ENCODE measurements at places on chromosomes 12 and 14.

DNA sequence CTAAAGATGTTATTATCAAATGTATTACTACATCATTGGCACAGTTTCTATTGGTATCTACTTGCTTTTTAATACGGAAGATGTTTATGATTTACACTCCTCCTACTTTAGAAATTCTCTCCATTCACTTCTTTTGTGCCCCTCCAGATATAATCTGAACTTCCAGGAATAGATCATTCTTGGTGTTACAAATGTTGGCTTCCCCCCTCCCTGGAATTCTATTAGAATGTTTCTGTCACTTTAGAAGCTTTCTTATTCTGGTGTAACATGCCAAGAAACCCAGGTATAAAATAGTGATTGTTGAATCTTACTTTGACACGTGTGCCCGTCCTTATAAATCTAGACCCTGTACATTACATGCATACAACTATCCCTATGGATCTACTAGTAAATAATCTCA, 1.2 kb upstream of the WDR20 start:
- DNase-seq: peak; percentile 18

DNA sequence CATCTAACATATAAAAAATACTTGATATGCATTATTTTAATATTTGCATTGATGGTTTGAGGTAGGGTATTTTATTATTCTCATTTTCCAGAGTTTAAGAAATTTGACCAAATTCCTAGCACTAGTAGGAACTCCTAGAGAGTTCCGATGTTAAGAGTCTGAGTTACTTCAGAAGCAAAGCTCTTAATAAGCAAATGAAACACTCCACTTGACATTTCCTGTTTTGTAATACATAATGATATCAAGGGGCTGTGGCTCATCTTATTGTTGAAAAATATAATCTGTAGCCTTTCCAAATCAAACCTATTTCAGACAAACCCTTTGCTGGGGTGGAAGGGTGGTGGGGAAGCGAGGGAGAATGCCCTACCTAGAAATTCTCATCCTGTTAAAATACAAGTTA, 355.5 kb downstream of the DIO2 start:
- no peak for DNase-seq

DNA sequence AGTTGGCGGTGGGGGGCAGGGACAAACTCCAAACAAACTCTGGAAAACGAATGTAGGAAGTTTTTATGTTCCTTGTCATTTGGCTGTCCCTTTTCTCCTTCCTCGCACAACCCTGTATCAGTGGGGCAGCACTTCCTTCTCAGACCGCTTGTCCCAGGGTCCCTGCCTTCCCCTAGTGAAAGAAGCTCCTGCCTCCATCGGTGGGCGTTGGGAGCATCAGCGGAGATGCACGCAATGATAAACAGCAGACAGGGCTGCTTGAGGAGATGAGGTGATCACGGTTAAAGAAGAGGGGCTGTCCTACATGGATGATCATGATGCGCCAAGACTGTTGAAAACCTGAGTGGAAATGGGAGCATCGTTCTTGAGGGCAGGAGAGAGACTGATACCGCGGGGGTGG, 620 bp downstream of the C1S start:
- DNase-seq: no peak

DNA sequence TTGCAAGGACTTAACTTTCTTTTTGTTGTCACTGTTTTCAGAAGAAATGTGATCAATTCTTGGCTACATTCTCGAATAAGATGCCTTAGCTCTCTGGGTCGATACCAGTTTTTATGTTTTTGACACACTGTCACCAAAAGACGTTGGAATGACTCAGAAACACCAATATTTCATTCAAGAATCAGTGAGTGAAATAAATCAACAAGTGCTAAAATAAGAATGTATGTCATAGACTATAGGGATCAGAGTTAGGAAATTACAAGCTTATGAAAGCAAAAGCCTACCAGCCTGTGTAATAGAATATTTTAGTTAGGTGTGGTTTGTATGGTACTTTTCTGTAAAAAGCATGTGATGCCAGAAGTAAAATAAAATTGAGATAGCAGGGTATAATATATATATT, 17.8 kb downstream of the PPHLN1 start:
- DNase-seq: no peak

- DNase-seq: no peak
Observed at GRCh38 chr12:74889073-74889472, 320.6 kb downstream of the KCNC2 start.
